ENCODE measurements at places on chromosomes 7 and 10.
A peak's percentile ranks its signal among the peaks of the same experiment; 100 is the strongest.

DNA sequence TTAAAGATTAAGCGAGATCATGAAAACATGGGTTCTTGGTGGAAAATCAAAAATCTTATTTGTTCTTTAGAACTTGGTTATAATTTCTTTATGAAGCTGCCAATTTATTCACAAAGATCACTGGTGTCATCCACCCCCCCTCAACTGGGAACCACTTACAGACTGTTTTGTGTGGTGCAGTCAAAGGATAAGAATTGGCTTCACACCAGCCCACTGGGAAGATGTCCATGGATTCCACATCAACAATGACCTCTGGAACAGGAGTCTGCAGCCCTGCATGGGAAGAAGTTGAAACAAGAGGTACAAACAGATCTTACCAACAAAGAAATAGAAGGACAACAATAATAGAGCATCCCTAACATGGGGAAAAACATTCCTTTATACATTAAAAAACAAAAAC lies 205.2 kb downstream of the SFMBT2 start:
- no peak for DNase-seq

GRCh38 chr10:33573606-33574005 lies 239.1 kb upstream of the NRP1 start:
- DNase-seq, result no peak

DNA sequence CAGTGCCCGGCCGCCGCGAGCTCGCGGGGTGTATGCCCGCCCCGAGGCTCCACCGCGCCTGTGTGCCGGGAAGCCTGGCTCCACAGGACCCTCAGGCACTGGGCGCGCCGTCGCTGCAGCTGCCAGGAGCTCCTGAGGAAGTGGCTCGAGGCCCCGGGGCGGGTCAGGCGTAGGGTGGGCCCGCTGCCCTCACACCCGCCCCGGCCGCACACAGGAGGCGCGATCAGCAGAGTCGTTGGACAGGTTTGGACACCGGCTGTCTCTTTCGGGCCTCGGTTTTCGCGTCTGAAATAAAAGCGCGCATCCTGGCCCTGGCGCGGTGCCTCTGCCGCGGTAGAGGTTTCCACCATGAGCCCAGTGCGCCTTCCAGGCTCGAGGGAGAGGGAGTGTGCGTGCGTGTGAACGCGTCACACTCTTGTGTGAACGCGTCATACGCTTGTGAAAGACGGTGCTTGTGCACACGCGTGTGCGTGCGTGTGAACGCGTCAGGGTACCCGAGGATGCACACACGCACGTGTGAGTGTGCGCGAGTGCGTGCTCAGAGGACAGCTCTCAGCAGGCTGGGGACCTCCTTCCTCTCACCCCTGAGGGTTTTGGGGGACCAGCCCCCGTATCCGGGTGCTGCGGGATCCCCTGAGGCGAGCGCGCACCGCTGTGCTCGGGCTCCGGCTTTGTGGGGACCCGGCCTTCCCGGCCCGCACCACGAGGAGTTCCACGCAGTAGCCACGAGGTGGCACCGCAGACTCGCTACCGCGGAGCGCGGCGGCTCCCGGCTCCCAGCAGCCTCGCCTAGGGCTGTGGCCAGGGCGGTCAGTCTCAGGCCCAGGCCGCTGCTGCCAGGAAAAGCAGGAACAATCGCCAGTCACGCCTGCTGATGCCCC lies 83.8 kb downstream of the BMS1 start:
- DNase-seq, result no peak

DNA sequence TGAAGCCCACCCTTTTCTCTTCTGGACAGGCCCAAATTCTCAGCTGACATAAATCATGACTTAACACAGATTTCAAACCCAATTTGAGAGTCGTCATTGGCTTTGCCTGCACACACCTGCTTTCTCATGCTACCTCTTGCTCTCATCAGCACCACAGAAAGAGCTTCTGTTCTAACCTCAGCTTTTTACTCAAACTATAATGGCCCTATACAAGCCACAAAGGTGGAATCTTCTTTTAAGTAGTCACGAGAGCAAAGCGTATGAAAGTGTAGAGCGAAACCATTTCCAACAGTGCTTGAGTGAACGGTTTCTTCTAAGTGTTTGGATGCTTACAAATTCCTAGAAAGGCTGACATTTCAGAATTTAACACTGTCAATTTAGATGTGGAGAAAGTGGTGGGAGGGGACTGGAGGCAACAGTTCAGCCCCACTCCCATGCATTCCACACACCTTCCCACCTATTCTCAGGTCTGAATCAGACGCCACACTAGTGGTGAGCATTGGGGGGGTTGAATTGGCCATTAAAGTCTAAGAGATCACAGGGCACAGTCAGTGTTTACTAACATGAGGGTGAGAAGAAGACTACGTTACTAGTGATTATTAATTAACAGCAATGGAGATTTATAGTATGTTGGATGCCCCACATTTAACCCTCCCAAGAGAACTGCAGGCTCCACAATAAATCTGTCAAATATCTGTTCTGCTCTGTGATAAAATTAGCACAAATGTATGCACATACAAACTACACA lies 114.0 kb downstream of the PRKCQ start:
- DNase-seq, result no peak

DNA sequence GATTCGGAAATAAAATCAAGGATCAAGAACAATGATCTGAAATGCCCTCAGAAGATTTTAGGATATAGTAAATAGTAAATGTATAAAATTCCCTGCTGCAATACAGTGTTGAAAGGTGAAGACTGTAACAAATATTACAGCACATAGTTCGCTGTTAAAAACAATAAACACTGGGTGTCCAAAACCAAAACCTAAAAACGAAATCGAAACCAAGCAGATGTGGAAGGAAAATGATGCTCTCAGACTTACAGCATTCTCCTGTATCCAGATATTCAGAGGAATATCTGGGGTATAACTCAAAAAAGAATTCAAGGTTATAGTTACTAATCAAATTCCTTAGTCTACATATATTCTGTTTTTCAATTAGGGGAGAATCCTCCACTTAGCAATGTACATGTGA lies 708.1 kb upstream of the PCDH15 start:
- DNase-seq, result no peak

GRCh38 chr7:28804990-28805389 lies 153.1 kb downstream of the TRIL start:
- DNase-seq, result no peak

GRCh38 chr7:30505174-30505697 lies 607 bp upstream of the GGCT start:
- no peak for DNase-seq

- DNase-seq, result no peak
Observed at GRCh38 chr7:148866362-148866761, 17.7 kb downstream of the EZH2 start.

GRCh38 chr10:13930120-13930519 lies 343.4 kb downstream of the PRPF18 start:
- DNase-seq, result no peak

- DNase-seq, result no peak
Observed at GRCh38 chr10:128429835-128430513, 303.8 kb upstream of the MKI67 start.

DNA sequence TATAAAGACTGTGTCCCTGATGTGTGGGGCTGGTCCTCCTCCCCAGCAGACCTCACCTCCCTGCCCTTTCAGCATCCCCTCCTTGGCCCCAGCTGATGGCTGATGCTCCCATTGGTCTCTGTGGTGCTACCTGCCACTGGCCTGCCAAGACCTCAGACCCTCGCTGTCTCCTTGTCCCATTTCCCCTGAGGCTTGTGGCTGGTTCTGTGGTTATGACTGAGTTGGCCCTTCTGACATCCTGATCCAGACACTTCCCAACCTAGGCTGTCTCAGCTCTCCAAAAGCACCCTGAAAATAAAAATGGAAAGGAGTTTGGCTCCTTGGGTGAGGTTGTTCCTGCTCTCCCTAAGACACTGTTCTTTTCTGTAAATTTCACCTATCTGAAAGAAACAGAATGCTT lies 214.2 kb downstream of the RPS24 start:
- peak; percentile 26 for DNase-seq

DNA sequence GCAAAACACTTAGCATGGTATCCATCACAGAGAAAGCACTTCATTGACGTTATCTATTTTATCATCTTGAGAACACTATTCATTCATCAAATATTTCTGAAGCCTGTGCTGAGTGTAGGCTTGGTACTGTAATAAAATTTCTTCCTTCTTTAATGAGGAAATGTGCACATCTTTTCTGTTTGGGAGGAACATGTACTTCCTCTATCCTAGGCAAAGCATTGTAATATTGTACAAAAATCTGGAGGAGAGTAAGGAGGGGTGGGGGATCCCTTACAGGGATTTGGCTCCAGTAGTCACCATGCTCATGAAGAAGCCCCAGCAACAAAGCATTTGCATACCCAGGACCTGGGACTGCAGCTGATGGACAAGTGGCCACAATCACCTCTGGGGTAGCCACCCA lies 39.9 kb upstream of the SORCS3 start:
- no peak for DNase-seq

GRCh38 chr7:99767662-99768061 lies 16.3 kb downstream of the CYP3A4 start:
- DNase-seq, result no peak

GRCh38 chr7:972676-973309 lies 2.6 kb downstream of the COX19 start:
- no peak for DNase-seq

Data from natural killer cell treated with Interleukin-12 subunit alpha and Interleukin-12 subunit beta and Interleukin-15 and Interleukin-18, amount 100 ng/mL, for 72 hours (primary cell).